Hair follicle dermal papilla cell (primary cell): ENCODE measurements at places on chromosomes 7 and 10. TPM values are rescaled to one million over a fixed set of nuclear protein-coding genes. Genes with fewer than 3 reads are reported as not detected.

BUB3 gene
- total RNA-seq: 127 and 132 TPM in 2 replicates

PLEKHS1 gene
- total RNA-seq: 0.16 and 0.24 TPM in 2 replicates

FAM200A gene
- total RNA-seq: 4.2 and 5.5 TPM in 2 replicates

CALML3 gene
- 0.12 TPM in 1 of 2 replicates, not detected in the other for total RNA-seq

LOXL4 gene
- total RNA-seq: 93.3 and 135 TPM in 2 replicates

LRRC4 gene
- total RNA-seq: 0.12 and 0.32 TPM in 2 replicates

POU6F2 gene
- total RNA-seq: not detected in 2 replicates

PRKAR1B gene
- total RNA-seq: 8.7 and 9.2 TPM in 2 replicates

TDRD1 gene
- total RNA-seq: 3.3 and 4.7 TPM in 2 replicates

PTPRZ1 gene
- 0.16 TPM in 1 of 2 replicates, not detected in the other for total RNA-seq

CYP17A1 gene
- 0.16 TPM in 1 of 2 replicates, not detected in the other for total RNA-seq

ELAPOR2 gene
- 5.6 and 6.7 TPM in 2 replicates for total RNA-seq

LIPN gene
- not detected in 2 replicates for total RNA-seq

GJD4 gene
- 0.16 TPM in 1 of 2 replicates, not detected in the other for total RNA-seq

KCNIP2 gene
- 1.6 and 1.7 TPM in 2 replicates for total RNA-seq

MDFIC gene
- 61.7 and 87.0 TPM in 2 replicates for total RNA-seq

CACNB2 gene
- total RNA-seq: 0.73 and 0.97 TPM in 2 replicates

SEMA3D gene
- 32.7 and 40.4 TPM in 2 replicates for total RNA-seq

UPK3BL1 gene
- 7.4 and 15.4 TPM in 2 replicates for total RNA-seq

SPDYE5 gene
- total RNA-seq: 0.12 TPM in 1 of 2 replicates, not detected in the other

SPDYE17 gene
- total RNA-seq: not detected in 2 replicates

CISD1 gene
- total RNA-seq: 8.9 and 13.6 TPM in 2 replicates

MPP7 gene
- total RNA-seq: 0.12 and 0.16 TPM in 2 replicates

FAM204A gene
- 59.9 and 117 TPM in 2 replicates for total RNA-seq

PAPSS2 gene
- total RNA-seq: 32.6 and 39.3 TPM in 2 replicates

VSTM2A gene
- total RNA-seq: not detected in 2 replicates

NUTM2E gene
- not detected in 2 replicates for total RNA-seq

SPAM1 gene
- total RNA-seq: not detected in 2 replicates

FZD8 gene
- 3.2 and 5.6 TPM in 2 replicates for total RNA-seq

NPC1L1 gene
- total RNA-seq: not detected in 2 replicates

DCLRE1A gene
- 3.9 and 4.2 TPM in 2 replicates for total RNA-seq

HHEX gene
- total RNA-seq: 0.73 and 1.3 TPM in 2 replicates

CNPY1 gene
- total RNA-seq: not detected in 2 replicates

KLF14 gene
- total RNA-seq: 0.12 TPM in 1 of 2 replicates, not detected in the other

THSD7A gene
- 0.49 and 1.9 TPM in 2 replicates for total RNA-seq

ACHE gene
- 0.49 TPM in 2 replicates for total RNA-seq

ADAM8 gene
- 1.7 and 3.4 TPM in 2 replicates for total RNA-seq

OR9A2 gene
- not detected in 2 replicates for total RNA-seq

BTBD16 gene
- total RNA-seq: not detected in 2 replicates

EPHA1 gene
- total RNA-seq: not detected in 2 replicates

NKX1-2 gene
- 0.16 TPM in 1 of 2 replicates, not detected in the other for total RNA-seq

SPDYE16 gene
- total RNA-seq: 0.16 TPM in 1 of 2 replicates, not detected in the other

ABCB1 gene
- 0.12 and 0.49 TPM in 2 replicates for total RNA-seq

TAS2R41 gene
- 0.49 TPM in 1 of 2 replicates, not detected in the other for total RNA-seq

PYROXD2 gene
- 10.1 and 18.7 TPM in 2 replicates for total RNA-seq

FAM237B gene
- total RNA-seq: not detected in 2 replicates

PARG gene
- total RNA-seq: 26.7 and 34.2 TPM in 2 replicates

LIPM gene
- not detected in 2 replicates for total RNA-seq

GIMAP5 gene
- under 0.01 TPM in 1 of 2 replicates, not detected in the other for total RNA-seq

FRAT1 gene
- 1.9 and 2.3 TPM in 2 replicates for total RNA-seq

CAMK2G gene
- total RNA-seq: 98.2 and 136 TPM in 2 replicates

SPACDR gene
- 0.32 TPM in 1 of 2 replicates, not detected in the other for total RNA-seq

ZNF727 gene
- 0.24 and 0.32 TPM in 2 replicates for total RNA-seq

CRHR2 gene
- not detected in 2 replicates for total RNA-seq
